T-helper 2 cell (primary cell): ENCODE measurements at places on chromosomes 6 and 20.
A peak's percentile ranks its signal among the peaks of the same experiment; 100 is the strongest.

- no peak for DNase-seq
Observed at GRCh38 chr6:134520181-134521115, 202.5 kb upstream of the SGK1 start.

DNA sequence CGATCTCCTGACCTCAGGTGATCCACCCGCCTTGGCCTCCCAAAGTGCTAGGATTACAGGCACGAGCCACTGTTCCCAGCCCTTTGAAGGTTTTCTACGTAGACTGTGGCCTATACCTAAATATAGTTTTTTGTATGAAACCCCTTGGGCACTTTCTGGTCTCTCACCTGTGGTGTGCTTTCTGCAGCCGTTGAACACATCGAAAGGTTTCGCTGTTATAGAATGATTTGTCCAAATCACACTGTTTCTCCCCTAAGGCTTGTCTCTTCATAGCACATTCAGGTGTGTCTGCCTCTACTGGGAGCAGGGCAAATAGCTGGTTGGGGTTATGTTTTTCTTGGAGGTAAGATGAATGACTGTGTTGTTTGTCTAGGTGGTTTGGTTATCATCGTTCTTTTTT, 597.9 kb downstream of the RNF144B start:
- DNase-seq = no peak

DNA sequence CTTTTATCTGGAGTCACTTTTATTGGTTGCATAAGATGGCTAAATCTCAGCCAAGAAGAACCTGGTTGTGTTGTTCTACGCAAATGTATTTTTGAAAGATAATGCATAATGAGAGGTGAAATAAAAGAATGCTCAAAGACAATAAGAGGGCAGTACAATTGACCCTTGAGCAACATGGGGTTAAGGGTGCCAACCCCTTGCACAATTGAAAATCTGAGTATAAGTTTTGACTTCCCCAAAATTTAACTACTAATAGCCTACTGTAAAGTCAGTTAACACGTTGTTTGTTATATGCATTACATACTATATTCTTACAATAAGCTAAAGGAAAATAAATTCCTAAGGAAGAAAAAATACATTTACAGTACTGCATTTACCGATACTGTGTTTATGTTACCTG, 5.9 kb downstream of the RNF146 start:
- no peak for DNase-seq

- DNase-seq = no peak
Observed at GRCh38 chr6:154852687-154853086, 119.5 kb downstream of the SCAF8 start.

- no peak for DNase-seq
Observed at GRCh38 chr20:9458138-9458796, 56.1 kb upstream of the LAMP5 start.

DNA sequence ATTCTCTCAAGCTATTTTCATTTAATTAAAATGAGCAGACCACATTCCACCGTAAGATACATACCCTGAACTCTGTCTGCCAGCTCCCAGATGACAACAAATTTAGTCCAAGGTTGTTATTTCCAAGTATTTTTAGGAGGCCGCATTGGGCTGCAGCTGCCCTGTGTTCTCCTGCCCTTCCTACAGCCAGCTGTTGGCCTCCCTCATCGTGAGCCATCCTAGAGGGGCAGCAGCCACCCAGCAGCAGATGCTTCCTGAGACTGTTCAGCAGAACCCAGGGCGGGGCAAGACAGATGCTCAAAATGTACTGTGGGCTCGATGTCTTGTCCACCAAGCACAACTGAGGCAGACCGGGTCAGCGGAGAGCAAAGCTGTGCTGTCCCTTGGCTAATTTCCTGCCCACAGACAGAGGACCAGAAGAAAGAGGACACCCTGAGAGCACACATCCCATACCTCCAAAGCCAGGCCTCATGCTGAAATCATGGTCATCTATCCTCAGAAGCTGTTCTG, 16.4 kb downstream of the GABRR1 start:
- no peak for DNase-seq

GRCh38 chr6:53410508-53411258, 61.9 kb upstream of the ELOVL5 start:
- DNase-seq = peak; percentile 48

DNA sequence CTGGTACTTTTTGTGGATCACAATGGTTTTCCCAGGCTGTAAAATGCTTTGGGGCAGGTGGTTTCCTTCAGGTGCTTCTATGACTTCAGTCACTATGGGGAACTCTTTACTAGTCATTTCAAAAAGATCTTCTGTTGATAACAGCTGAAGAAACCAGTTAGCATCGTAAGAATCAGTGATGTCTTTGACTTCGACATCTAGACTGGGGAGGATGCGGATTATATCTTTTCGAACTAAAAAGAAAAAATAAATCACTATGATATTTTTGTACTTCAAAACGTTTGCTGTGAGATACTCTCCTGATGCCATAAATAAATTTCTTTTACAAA, 87.2 kb downstream of the THEMIS start:
- peak; percentile 85 for DNase-seq

DNA sequence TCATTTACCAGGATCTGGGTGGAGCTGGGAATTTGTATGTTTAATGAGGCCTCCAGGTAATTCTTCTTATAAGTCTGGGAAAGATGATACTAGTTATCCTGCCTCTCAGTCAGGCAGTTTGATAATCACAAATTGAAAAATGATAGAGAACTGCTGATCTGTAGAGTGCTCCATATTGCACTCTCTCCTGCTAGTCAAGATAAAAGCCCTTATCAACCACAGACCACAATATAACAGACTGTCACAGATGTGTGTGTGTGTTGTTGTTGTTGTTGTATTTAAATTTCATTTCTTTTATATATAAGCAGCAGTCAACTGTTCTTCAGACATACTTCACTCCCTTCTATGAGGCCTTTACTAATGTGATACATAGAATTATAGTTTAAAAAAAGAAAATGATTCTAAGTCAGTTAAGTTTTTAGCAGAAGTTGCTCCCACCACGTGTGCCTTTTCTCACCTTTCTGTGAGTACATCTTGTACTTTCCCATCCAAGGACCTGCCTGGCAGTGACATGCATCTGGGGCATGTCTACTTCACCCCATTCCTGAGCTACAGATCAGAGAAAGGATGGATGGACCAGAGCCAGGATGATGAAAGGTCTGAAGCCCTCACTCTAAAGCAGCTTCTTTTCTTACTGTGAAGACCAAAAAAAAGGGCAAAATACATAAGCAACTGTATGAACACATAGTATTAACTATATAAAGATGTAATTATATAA, 29.8 kb downstream of the TENT5A start:
- no peak for DNase-seq

GRCh38 chr6:146277142-146277541, 248.3 kb downstream of the GRM1 start:
- no peak for DNase-seq

GRCh38 chr6:147951726-147952125, 390.9 kb upstream of the SASH1 start:
- DNase-seq = no peak

- peak; percentile 52 for DNase-seq
Observed at GRCh38 chr20:43448748-43449535, 8.8 kb upstream of the SRSF6 start.

GRCh38 chr6:35343092-35343834, 905 bp downstream of the PPARD start:
- no peak for DNase-seq

DNA sequence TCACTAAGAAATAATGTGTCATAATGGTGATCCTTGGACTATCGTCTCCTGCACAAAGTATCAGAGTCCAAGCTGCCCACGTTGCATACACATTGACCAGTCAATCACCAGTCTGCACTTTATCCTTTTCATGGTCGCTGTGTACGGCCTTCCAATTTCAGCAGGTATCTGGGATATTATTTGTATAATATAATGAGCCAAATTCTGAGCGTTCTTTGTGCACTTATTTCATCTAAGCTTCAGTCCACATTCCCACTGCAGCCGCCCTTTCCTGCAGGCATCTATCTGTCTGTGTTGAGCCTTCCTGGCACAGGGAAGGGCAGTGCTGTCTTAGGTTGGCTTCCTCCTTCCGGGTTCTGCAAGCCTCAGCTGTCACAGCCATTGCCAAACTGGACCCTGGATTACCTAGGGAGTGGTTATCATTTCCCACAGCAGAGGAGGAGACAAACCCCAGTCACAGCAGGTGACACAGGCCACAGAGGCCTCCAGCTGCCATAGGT, 174.3 kb downstream of the TTLL2 start:
- DNase-seq = no peak

DNA sequence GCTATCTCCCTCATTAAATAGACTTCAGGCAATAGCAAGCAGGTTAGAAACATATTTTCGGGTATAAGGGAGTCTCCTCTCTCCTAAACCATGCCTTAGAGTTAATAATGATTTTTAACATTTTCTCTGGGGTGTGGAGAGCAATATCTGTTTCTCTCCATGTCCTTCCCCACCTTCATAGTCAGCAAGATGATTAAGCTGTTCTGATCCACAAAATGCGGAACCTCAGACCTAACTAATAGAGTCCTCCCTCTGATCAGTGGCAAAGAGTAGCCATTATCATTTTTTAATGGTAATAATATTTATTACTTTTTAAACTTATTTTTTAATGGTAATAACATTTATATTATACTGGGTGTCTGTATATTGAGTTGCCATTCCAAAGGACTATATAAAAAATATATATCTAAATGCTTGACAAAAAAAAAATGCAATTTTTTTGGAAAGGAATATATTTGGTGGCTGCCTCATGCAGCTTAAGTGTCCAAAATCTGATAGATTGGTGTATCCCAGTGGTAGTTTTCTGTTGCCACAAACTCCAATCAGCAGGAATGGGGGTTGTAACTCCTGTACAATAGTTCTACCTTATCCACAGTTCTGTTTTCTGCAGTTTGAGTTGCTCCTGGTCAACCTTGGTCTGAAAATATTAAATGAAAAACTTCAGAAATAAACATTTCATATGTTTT, 14.0 kb upstream of the BTN3A2 start:
- DNase-seq = no peak

DNA sequence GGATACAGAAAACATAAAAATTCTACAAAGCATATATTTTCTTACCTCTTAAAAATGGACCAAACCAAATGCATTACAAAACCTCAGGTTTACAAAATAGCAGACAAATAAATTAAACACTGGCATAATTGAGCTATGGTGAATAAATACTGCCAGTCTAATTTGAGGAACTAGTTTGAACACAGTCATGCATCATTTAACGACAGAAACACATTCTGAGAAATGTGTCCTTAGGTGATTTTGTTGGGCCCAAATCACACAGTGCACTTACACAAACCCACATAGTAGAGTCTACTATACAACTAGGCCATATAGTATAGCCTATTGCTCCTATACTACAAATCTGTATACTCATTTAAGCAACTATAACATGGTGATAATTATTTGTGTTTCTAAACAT, 215.6 kb downstream of the FOXC1 start:
- DNase-seq = no peak

DNA sequence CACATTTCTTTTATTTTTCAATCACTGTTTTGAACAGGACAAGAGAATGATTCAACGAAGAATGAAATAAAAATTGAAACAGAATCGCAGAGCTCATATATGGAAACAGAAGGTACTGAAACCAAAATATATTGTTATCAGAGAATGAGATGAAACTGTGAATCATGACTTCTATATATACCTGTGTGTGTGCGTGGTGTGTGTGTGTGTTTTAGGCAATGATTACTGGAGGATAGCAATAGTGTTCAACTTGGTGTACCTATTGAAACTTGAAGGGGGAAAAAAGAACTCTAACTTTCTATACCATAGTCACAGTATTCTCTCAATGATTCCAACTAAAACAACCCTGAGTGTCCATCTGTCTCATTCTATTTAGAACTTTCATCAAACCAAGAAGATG, 586.6 kb downstream of the KIF16B start:
- DNase-seq = no peak

DNA sequence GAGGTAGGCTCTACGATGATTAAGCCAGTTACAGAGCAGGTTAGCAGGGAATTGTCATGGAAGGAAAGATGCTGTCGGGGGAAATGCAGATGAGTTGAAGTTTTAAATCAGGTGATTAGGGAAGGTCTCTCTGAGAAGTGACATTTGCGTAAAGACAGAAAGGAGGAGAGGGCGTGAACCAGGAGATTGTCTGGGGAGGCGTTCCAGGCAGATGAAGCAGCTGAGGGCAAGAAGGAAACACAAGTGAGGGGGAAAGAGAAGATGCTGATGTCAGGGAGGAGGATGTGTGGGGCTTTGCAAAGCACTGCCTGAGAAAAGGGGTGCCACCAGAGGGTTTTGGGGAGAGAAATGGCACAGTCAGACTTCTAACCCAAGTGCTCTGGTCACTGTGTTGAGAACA, 2.5 kb upstream of the TMEM14B start:
- no peak for DNase-seq

DNA sequence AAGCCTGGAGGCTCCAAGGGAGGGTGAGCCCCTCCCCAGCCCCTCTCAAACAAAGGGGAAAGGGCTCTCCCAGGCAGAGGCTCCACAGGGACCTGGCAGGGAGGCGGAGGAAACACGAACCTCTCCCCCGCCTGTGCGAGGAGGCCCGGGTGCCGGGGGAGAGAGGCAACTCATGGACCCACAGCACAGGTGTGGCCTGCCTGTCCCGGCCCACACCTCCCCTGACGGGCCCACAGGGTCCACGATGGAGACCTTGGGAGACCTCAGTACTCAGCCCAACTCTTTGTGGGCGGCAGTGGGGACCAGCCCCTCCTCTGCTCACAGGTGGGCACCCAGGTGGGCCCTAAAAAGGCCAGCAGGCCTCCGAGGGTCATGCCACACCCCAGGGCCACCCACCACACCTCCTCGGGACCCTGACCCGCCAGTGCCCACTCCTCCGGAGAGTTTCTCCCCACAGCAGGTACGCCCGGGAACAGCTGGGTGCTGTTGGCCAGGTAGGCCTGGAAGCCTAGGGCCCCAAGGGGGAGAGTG, 12.2 kb downstream of the LAMA5 start:
- DNase-seq = no peak

DNA sequence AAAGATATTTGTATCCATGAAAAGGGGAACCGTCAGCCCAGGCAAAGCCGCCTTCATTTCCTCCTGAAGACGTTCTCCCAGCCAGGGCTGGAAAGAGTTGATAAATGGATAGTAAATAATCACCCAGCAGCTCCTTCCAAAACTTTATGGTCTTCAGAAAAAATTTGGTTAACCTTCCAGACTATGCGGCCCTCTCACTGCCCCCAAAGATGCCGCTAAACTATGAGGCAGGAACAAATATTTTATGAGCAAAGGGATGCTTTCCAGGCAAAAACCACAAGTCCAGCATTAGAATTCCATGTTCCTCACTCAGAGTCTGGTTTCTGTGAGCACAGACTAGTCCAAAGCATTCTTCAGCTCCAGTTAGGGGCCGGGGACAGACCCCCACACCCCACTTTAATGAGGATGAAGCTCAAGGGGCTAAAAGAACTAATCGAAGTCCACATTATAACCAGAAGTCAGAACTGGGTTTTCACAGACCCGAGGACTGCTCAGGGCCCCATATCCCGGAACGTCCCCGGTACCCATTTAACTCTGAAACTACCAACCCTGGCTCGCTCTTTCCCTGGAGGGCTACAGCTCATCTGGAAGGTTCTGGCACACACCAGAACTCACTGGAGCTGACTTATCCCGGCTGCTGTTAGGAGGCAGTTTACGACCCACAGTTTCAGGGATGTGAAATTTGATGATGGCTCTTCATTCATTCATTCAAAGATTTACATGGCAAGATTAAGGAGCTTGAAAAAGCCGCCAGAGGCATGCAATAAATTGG, 29.4 kb downstream of the BMP7 start:
- no peak for DNase-seq

GRCh38 chr6:66161546-66162108, 454.6 kb upstream of the EYS start:
- no peak for DNase-seq

- no peak for DNase-seq
Observed at GRCh38 chr6:63352069-63352543, 32.3 kb upstream of the LGSN start.
